Stimulated activated CD8-positive, alpha-beta memory T cell treated with anti-CD3 and anti-CD28 coated beads, Interleukin-15, amount 100 ng/mL, for 24 hours (primary cell): ENCODE measurements at places on chromosomes 11 and 22.

DNA sequence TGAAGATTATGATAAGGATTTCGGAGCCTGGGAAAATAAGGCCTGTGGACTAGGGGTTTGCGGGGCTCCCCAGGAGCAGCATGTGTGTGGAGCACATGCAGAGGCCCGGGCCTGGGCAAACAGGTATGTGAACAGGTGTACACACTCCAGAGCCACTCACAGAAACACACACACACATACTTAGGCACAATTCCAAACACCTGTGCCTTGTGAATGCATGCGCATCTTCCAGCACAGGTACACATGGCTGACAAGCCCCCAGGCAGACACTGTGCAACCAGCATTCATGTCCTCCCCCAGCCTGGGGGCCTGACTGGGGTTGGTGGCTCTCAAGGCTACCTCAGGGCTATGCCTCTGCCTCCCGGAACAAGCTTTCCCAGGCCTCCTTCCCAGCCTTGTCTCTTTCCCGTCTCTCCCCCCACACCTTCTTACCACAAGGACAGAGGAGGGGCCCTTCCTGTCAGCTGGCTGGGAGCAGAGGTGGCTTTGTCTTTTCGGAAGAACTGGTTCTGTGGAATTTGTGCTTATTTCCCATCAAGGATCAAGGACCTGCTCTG lies 2.6 kb upstream of the P2RY6 start:
- DNase-seq, result no peak

DNA sequence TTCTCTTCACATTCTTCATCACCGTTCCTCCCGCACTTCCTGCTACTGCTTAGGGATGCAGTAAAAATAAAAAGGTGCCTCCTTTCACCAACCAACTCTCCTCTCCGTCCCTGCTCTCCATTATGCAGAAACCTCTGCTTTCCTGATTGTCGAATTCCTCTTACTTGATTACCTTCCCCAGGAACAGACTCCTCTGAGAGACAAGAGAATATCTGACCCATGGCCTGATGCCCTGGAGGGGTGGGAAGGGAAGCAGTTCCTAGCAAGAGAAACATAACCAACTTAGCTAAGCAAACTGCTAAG lies 80.9 kb downstream of the TRIM29 start:
- DNase-seq, result no peak

DNA sequence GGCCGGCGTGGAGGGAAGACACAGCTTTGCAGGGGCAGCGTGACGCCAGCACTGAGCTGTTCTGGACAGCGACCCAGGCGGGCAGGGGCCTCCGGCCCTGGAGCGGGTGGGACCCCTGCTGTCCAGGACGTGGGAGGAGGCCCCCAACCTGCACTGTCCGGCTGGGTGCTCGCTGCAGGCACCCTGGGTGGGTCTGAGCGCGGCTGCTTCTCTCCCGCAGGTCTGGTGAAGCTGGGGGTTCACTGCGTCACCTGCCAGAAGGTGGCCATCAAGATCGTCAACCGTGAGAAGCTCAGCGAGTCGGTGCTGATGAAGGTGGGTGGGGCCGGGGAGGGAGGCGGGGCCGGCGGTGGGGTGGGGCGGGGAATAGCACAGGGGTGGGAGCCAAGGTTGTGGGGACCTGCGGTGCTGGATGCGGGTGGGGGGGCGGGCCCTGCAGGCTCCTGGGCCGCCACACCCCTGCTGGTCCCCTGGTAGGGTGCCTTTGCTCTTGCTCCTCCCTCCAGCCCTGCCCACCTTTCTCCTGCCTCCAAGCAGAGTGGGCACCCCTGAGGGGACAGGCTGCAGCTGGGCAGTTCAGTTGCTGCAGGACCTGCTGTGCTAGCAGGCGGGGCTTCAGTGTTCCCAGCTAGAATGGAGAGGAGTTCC lies 46.2 kb downstream of the BRSK2 start:
- DNase-seq, result no peak

DNA sequence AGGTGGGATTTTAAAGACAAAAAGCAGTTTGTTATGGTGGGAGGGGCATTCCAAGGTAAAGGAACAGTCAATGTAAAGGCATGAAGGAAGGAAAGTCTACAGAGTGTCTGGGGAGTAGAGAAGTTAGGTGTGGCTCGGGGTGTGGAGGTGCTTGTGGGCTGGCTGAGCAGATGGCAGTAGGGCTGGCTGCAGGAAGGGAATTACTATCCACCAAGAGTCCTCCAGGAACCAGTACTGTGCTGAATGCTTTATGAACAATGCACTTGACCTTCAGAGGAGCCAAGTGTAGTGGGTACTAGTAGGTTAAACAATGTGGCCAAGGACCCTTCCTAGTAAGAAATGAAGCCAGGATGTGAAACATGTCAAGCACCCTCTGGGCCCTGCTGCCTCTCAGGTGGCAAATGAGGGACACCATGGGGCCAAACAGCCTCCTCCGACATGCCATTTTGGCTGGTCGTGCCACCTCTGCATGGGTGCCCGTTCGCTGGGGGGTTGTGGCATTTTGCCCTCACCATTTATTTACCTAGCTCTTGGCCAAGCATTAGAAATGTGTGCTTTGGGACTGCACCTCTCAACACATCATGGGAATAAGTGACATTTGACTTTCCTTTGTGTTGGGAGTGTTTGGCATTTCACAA lies 123.6 kb upstream of the TENM4 start:
- no peak for DNase-seq

GRCh38 chr22:29587938-29588699 lies 7.2 kb upstream of the NIPSNAP1 start:
- DNase-seq, result no peak

- DNase-seq, result no peak
Measured at GRCh38 chr11:66967670-66968425, 7.3 kb upstream of the C11orf86 start.

GRCh38 chr11:69374110-69374945 lies 80.4 kb downstream of the MYEOV start:
- DNase-seq, result no peak

- DNase-seq, result no peak
Measured at GRCh38 chr11:132804258-132804657, 728.0 kb downstream of the OPCML start.

DNA sequence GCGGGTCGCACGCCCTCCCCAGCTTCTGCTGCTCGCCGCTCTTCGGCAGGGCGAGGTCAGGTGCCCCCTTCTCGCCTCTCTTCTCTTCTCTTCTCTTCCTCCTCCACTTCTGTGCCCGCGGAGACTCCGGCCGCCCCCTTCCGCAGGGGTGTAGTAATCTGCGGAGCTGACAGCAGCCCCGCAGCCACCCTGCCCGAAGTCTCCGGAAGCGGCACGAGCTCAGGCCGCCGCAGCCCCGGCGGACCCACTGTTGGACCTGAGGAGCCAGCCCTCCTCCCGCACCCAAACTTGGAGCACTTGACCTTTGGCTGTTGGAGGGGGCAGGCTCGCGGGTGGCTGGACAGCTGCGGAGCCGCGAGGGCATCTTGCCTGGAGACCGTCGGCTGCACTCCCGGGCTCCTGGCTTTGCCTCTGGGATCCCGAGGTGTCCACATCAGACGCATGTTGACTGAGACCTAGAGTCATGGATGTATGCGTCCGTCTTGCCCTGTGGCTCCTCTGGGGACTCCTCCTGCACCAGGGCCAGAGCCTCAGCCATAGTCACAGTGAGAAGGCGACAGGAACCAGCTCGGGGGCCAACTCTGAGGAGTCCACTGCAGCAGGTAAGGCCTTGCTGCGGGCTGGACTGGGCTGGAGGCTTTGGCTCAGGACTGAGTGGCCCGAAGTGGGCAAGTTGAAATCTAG lies 486 bp downstream of the STIM1 start:
- no peak for DNase-seq

GRCh38 chr11:83070731-83071566 lies 748 bp downstream of the RAB30 start:
- no peak for DNase-seq

- no peak for DNase-seq
Measured at GRCh38 chr11:96299155-96299888, 43.7 kb downstream of the MAML2 start.

GRCh38 chr22:44366372-44367300 lies 53.9 kb upstream of the SHISAL1 start:
- no peak for DNase-seq

DNA sequence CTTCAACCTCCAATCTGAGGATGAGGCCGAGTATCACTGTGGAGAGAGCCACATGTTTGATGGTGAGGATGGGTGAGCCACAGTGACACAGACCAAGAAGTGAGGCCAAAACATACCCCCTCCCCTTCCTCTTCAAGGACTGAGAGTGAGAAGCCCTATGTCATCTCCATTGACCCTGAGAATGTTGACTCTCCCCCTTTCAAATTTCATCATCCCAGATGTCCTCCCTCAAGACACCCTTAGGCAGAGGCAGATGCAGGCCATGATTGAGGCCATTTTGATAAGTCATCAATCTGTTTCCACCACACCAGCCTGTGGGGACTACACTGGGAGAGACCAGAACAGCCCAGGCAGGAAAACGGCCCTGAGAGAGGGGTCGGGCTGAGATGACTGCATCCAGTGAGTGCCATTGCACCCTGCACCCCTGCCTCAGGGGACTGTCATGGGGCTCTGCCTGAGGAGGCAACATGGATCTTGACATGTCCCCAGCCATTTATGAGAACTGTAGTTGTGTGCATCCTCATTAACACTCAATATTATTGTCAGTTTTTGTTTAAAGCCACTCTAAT lies 84.2 kb upstream of the IGLL5 start:
- DNase-seq, result no peak

GRCh38 chr11:101960231-101960630 lies 43.9 kb upstream of the ANGPTL5 start:
- DNase-seq, result no peak

DNA sequence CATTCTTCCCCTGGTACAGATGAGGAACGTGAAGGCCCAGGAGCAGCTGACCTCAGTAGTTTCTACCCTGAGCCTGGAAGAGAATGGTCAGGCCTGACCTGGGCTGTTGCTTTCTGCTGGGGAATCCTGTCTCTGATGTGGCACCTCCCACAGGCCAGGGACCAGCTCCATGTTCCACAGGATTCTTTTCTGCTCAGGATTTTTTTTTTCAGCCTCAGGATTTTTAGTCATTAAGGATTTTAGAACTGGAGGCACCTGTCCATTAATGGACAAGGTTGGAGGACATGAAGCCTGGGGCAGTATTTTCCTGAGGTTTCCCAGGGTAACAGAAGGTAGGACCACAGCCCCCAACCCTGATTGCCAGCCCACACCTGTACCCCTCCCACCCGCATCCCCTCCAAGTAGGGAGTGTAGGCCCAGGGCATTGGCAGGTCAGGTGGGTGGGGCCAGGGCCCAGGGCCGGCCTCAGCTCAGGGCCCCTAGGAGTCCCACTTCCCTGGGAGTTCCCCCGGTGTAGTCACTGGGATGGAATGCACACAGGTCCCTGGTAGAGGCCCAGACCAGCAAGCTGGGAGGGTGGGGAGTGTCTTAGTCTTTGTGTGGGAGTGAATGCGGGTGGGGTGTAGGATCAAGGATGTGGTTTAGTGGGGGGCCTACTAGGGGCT lies 16.1 kb downstream of the BIK start:
- DNase-seq, result no peak

GRCh38 chr11:107598225-107599139 lies 7.5 kb downstream of the ELMOD1 start:
- DNase-seq, result no peak

DNA sequence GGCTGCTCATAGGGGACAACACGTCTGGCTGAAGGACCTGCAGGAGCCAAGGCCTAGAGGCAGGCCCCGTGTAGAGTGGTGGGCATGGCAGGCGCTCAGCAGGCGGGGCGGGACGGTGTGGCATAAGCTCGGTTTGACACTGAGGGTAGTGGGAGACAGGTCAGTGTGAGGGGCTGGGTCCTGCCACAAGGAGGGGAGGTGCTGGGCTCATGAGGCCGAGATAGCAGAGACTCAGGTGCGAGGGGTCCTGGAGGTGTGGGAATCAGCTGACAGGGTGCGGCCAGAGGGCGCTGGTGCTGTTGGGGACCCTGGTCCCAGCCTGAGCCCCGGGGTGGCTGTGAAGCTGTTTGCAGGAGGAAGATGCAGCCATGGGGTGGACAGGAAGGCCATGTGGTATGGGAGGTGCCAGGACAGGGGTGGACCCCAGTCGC lies 6.7 kb downstream of the SLC22A12 start:
- no peak for DNase-seq

- no peak for DNase-seq
Measured at GRCh38 chr22:27386186-27386585, 415.4 kb downstream of the MN1 start.

GRCh38 chr11:72338741-72339140 lies 94.8 kb upstream of the PHOX2A start:
- no peak for DNase-seq

DNA sequence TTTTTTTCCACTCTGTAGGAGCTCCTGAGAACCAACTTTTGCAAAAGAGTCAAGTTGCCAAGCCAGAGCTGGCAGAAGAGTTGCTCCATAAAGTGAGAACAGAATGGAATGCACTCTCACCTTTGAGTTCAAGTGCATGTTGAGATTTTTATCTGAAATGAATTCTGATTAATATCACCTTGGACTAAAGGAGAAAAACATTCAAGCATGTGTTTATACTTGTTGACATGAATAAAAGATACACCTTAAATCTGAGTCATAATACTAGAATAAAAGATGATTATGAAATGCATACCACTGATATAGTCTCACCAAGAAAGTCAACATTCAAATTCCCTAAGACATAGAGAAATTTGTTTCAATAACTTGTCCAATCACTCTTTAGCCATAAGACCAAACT lies 37.8 kb downstream of the ARL14EP start:
- no peak for DNase-seq

DNA sequence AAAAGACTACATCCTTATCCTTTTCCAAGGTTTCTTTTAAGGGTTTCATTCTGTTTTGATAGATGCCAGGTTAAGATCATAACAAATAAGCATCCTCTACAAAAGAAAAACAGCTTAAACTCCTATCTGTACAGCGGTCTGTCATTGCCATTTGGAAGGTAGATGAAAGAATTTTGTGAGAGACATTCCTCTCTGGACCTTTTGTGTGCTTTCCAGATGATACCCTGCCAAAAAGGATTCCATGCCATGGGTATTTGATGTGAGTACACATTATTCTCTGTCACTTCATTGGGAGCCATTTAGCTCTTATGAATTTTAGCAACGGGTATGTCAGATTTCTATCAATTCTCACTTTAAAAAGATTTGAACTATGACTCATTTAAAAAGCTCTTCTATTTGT lies 153.7 kb downstream of the GRIA4 start:
- no peak for DNase-seq

GRCh38 chr11:74566146-74566960 lies 26.0 kb upstream of the POLD3 start:
- DNase-seq, result no peak

- no peak for DNase-seq
Measured at GRCh38 chr22:33812360-33812977, 107.8 kb downstream of the LARGE1 start.

GRCh38 chr11:14793546-14793945 lies 98.5 kb downstream of the CYP2R1 start:
- no peak for DNase-seq

DNA sequence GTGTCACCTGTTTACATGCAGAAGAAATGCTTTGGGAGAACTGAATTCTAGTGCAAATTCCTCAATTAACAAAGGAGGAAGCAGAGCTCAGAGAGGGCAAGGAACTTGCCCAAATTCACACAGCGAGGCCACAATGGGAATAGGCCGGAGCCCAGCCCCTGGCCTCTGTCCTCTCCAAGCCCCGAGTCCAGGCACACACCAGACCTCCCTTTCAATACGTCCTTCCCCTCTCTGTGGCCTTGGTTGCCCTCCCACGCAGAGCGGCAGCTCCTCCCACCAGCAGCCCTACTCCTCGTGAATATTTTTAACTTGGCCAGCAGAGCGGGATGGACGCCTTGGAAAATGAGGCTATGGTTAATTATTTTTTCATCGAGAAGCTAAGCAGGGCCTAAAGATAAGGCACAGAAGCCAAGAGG lies 1.6 kb upstream of the CARD10 start:
- no peak for DNase-seq
